ENCODE measurements at places on chromosomes 5 and 9.

- DNase-seq, result no peak
- H3K36me3 ChIP-seq, result peaks cover 3% of the 10 kb centered on the region
- no peaks in the 10 kb centered on the region for H3K27me3 ChIP-seq
- no peaks in the 10 kb centered on the region for H3K4me1 ChIP-seq
- no peak overlapping the region for H3K27ac ChIP-seq
Observed at GRCh38 chr5:100423330-100423729, 111.8 kb upstream of the FAM174A start.

DNA sequence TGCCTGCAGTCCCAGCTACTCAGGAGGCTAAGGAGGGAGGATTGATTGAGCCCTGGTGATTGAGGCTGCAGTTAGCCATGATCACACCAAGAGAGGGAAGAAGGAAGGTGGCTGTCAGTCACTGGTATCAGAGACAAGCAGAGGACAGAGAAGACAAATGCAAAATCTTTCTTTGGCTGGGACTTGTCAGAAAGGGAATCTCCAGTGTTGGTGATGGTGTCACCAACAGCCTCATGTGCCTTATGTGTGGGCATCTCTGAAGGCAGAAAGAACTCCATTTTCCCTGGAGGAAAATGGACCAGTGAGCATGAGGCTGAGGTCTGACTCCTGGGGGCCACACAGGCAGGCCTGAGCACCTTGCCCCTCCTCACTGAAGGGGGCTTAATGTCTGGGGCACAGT lies 12.1 kb upstream of the RNF183 start:
- peaks cover 12% of the 10 kb centered on the region for H3K4me1 ChIP-seq
- H3K27me3 ChIP-seq, result no peaks in the 10 kb centered on the region
- H3K4me3 ChIP-seq, result no peak overlapping the region
- H3K27ac ChIP-seq, result no peak overlapping the region
- H3K36me3 ChIP-seq, result no peaks in the 10 kb centered on the region
- no peak for DNase-seq

DNA sequence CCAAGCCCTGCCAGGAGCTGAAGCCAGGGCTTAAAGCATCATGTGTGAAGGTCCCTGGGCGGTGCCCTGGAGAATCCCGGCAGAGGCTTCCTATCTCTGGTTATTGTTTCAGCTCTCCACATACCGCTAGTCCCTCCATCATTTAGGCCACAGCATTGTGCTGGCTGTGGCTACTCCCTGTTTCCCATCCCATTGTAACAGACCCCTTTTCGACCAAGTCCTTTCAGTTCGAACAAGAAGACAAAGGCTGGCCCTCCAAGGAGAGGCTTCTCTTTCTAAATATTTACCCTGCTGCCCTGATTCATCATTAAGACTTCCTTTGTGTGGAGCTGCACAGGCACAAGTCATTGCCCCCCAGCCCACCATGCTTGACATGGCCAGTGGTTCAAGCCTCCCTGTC lies 41.6 kb downstream of the NEUROG1 start:
- DNase-seq, result no peak
- H3K36me3 ChIP-seq, result no peaks in the 10 kb centered on the region
- H3K4me3 ChIP-seq, result no peak overlapping the region
- H3K4me1 ChIP-seq, result peaks cover 26% of the 10 kb centered on the region

DNA sequence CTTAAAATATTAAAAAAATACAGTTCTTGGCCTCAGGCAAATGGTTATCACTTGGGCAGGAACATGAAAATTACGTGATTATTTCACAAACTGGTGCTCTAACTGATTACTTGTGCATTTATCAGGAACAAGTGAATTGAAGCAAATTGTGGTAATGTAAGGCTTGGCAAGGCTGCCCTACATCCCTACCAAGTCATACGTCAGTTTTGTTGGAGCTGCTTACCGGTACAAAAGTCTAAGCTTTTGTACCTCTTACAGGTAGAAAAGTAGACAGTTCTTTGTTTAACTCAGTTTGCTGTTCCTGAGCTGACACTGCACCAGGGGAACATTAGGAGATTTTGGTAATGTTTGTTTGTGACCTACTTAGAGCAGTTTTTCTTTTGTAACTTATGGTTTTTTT lies 2.2 kb downstream of the G3BP1 start:
- no peaks in the 10 kb centered on the region for H3K27me3 ChIP-seq
- peak overlapping the region; percentile 19 for H3K27ac ChIP-seq
- peak overlapping the region; percentile 91 for H3K4me3 ChIP-seq
- H3K4me1 ChIP-seq, result peaks cover 58% of the 10 kb centered on the region
- peaks cover 16% of the 10 kb centered on the region for H3K36me3 ChIP-seq

DNA sequence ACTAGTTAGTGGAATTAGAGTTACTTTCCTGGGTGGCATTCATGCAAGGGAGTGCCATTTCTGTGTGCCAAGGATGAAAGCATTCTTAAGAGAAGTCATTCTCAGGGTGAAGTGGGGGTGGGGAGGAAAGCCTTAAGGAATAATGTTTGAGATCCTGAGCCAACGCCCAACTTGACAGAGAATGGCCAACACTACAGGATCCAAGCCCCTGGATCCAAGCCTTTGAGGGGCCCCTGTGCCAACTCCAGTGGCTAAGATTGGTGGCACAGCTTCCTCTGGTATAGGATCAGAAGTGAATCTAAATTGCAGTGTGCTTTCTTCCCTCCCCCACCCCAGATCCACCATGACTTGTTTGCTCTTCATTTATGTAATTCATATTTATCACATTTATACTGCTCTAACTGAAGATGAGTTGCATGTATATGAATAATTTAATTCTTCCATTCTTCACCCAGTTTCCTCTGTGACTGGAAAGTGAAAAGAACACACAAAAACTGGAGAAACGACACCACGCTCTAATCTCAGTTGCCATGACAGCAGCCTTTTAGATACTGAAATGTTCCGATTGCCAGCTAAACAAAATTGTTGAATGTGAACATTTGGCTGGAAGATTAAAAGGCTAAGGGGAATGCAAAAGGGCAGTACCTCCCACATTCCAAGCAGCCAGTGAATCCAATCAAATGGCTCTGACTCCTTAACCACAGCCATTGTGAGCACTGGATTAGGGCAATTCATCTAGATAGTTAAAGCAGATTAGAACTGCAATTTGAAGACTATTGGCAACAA lies 4.5 kb downstream of the ZNF608 start:
- H3K4me1 ChIP-seq, result peaks cover 39% of the 10 kb centered on the region
- H3K4me3 ChIP-seq, result no peak overlapping the region
- no peak overlapping the region for H3K27ac ChIP-seq
- H3K36me3 ChIP-seq, result peaks cover 3% of the 10 kb centered on the region

- peaks cover 7% of the 10 kb centered on the region for H3K27me3 ChIP-seq
- no peak overlapping the region for H3K27ac ChIP-seq
- no peak for DNase-seq
- H3K4me3 ChIP-seq, result no peak overlapping the region
Observed at GRCh38 chr9:90598191-90598590, 44.4 kb downstream of the DIRAS2 start.

- DNase-seq, result no peak
- H3K27me3 ChIP-seq, result no peaks in the 10 kb centered on the region
- no peak overlapping the region for H3K27ac ChIP-seq
- no peaks in the 10 kb centered on the region for H3K36me3 ChIP-seq
- no peaks in the 10 kb centered on the region for H3K4me1 ChIP-seq
- no peak overlapping the region for H3K4me3 ChIP-seq
Observed at GRCh38 chr5:14594378-14595074, 12.9 kb downstream of the OTULINL start.

DNA sequence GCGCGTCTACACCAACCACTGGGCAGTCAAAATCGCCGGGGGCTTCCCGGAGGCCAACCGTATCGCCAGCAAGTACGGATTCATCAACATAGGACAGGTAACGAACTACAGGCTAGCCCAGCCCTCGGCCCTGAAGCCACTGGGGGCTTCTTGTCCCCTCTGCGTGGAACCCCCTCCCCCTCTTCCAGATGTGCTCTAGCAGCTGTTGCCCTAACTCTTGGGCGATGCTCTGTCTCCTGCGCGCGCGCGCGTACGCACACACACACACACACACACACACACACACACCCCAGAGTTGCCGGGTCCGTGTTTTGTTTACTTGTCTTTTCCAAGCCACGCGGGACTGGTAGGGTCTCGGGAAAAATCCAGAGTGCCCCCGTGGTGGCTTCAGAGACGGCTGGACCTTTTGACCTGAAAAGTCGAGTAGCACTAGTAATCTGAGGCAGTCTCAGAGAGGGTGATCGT lies 836 bp downstream of the PCSK5 start:
- DNase-seq, result peak; percentile 12
- peaks cover 58% of the 10 kb centered on the region for H3K27me3 ChIP-seq
- peaks cover 29% of the 10 kb centered on the region for H3K4me1 ChIP-seq
- H3K36me3 ChIP-seq, result no peaks in the 10 kb centered on the region

DNA sequence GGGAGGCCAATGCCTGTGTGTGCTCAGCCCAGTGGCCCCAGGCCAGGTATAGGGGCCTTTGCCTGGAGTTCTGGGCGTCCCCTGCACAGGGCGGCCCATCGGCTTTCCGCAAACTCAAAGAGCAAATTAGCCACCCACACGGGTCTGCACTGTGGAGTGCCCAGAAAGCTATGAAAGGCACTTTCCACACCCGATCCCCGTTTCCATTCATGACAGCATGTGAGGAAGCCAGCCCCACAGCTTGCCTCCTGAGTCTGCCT lies 5.2 kb downstream of the DBH start:
- no peak for DNase-seq
- H3K4me3 ChIP-seq, result no peak overlapping the region
- H3K27me3 ChIP-seq, result peaks cover 18% of the 10 kb centered on the region
- H3K36me3 ChIP-seq, result no peaks in the 10 kb centered on the region
- peaks cover 5% of the 10 kb centered on the region for H3K4me1 ChIP-seq

GRCh38 chr5:109688630-109688969 lies 1.1 kb upstream of the MAN2A1 start:
- peak overlapping the region; percentile 99 for H3K27ac ChIP-seq
- H3K4me1 ChIP-seq, result peaks cover 29% of the 10 kb centered on the region
- peak overlapping the region; percentile 93 for H3K4me3 ChIP-seq
- no peak for DNase-seq

DNA sequence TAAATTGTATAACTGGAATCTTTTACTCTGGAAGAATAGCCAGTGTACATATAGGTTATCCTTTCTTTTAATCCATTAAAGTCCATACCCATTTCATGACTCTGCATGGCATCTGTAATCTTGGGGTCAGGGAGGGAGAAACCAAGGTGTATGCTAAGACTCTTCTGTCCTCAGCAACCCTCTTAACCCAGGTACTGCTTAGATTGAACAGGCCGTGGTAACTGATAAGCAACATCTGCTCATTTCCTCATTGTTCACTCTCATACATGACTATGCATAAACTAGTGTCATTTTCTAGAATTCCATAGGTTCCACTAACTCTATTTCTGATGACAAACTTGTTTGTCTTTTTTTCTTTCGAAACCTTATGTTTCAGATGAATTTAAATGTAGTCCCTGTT lies 69.3 kb upstream of the IFNE start:
- no peak overlapping the region for H3K27ac ChIP-seq
- H3K4me1 ChIP-seq, result peaks cover 11% of the 10 kb centered on the region
- peaks cover 18% of the 10 kb centered on the region for H3K27me3 ChIP-seq
- no peak overlapping the region for H3K4me3 ChIP-seq

DNA sequence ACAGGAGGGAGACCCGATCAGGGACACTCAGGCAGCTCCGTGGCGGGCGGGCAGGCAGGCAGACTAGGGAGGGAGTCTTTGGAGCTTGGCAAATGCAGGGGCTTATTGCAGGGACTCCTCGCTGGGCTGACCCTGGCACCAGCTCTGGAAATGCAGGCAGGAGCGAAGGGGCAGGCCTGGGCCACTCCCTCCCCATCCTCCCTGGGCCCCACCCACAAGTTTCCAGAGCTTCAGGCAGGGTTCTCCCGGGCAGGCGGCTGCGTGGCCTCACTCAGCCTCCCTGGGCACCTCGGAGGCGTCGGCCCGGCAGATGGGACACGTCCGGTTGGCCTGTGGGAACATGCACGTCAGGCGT lies 8.5 kb downstream of the RNF44 start:
- H3K36me3 ChIP-seq, result peaks cover 3% of the 10 kb centered on the region
- H3K4me3 ChIP-seq, result no peak overlapping the region
- H3K27me3 ChIP-seq, result no peaks in the 10 kb centered on the region
- H3K27ac ChIP-seq, result no peak overlapping the region

DNA sequence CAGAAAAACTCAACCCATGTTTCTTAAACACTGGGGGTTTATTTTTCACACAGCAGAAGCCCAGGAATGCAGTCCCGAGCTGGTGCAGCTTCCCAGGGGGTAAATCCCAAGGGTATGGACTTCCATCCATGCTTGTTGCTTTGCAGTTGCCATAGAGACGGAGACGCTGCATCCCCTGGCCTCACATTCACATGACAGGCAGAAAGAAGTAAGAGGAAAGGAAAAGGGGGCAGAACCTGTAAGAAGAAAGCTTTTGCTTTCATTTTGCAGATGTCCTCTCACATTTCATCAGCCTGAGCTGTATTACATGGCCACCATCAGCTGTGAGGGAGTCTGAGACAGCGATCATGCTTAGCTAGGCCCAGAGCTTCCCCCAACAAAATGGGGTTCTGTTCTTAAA lies 321.0 kb downstream of the AGTPBP1 start:
- no peaks in the 10 kb centered on the region for H3K27me3 ChIP-seq
- H3K4me1 ChIP-seq, result peaks cover 21% of the 10 kb centered on the region

DNA sequence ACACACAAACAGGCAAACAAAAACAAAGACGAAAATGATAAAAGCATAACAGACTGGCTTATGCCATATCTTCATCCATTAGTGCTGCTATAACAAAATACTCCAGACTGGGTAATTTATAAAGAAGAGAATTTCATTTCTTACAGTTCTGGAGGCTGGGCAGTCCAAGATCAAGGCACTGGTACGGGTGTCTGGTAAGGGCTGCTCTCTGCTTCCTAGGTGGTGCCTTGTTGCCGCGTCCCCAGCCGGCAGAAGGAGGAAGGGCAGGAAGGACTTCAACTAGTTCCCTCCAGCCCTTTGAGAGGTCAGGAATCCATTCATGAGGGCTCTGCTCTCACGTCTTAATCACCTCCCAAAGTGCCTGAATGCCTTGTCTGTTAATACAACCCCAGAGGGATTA lies 122.6 kb downstream of the BOD1 start:
- no peaks in the 10 kb centered on the region for H3K36me3 ChIP-seq
- H3K4me3 ChIP-seq, result no peak overlapping the region
- H3K4me1 ChIP-seq, result peaks cover 7% of the 10 kb centered on the region
- DNase-seq, result no peak
- no peaks in the 10 kb centered on the region for H3K27me3 ChIP-seq

GRCh38 chr9:86978922-86979474 lies 31.7 kb upstream of the GAS1 start:
- H3K36me3 ChIP-seq, result no peaks in the 10 kb centered on the region
- no peak overlapping the region for H3K4me3 ChIP-seq
- DNase-seq, result no peak
- H3K27ac ChIP-seq, result no peak overlapping the region
- H3K27me3 ChIP-seq, result no peaks in the 10 kb centered on the region
- peaks cover 10% of the 10 kb centered on the region for H3K4me1 ChIP-seq

Data from neural crest cell (in vitro differentiated cells).